ENCODE measurements at places on chromosomes 4 and X. TPM values are rescaled to one million over a fixed set of nuclear protein-coding genes. Genes with fewer than 3 reads are reported as not detected.

The OTOP1 gene
- not detected for total RNA-seq

- DNase-seq = no peak
Observed at GRCh38 chrX:67546496-67547423, 2.9 kb downstream of the AR start.

The FAM13A gene
- total RNA-seq = 5.5 TPM

The S100G gene
- not detected for total RNA-seq

DNA sequence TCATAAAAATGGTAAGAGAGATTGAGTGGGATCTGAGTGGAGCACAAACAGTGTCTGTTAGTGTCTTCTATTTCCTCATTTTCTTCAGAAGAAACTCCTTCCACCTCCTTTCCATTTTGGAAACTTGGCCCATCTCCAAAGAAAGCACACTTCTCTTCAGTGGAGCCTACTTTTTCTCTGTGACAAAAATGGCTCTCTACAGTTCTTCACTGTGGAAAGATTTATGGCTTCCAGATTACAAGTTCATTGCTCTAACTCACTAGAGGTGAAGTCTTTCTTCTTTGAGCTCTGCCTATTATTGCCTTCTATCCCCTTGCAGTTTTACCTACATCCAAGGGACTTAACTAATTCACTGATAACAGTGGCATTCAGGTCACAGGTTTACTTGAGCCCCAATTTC is 325.8 kb downstream of the ANTXR2 start:
- no peak for DNase-seq

DNA sequence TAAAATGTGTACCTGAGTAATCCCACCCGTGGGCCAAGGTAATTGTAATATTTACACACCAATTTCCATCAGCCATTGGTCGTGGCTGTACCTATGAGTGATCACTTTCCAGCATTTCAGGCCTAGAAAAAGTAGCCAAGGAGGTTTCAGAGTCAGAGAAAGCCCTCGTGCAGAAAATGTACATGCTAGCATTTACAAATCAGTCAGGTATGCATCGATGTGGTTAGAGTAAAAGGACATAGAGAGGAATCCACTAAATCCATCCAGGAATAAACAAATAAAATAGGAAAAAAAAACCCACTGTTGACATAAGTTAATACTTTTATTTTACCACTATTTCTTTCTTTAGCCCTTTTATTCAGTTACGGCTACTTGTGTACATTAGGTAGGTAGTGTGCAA is 256.8 kb downstream of the TRIML1 start:
- no peak for DNase-seq

- no peak for DNase-seq
Observed at GRCh38 chrX:13008189-13008533, 33.3 kb downstream of the TMSB4X start.

- DNase-seq = no peak
Observed at GRCh38 chrX:65528705-65529340, 5.8 kb downstream of the LAS1L start.

The PDCL2 gene
- not detected for total RNA-seq

Measured in kidney epithelial cell (primary cell).